Activated CD8-positive, alpha-beta T cell treated with anti-CD3 and anti-CD28 coated beads, Interleukin-2, amount 10 ng/mL, durations not matched to agents 7 days and 5 days (primary cell): ENCODE measurements at places on chromosomes 4 and X. TPM values are rescaled to one million over a fixed set of nuclear protein-coding genes. Genes with fewer than 3 reads are reported as not detected.

DNA sequence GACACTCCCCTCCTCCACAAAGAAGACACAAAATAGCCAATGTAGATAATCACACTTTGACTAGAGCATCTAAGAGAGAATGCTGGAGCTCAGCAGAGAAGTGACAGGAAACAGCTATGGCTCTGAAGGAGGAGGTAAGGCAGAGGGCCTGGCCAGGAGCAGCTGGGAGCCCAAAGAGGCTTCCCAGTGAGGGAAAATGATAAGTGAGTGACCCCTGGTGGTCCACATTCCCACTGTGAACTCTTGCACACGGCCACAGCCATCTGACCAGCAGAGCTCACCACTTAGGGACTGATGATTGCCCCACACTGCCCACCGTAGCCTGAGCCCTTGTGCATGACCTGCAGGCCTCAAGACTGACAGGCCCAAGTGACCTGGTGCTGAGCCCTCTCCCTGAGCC, 162.7 kb upstream of the GALNTL6 start:
- H3K27me3 ChIP-seq, result no peaks in the 10 kb centered on the region
- DNase-seq, result no peak
- H3K27ac ChIP-seq, result no peak overlapping the region
- H3K4me3 ChIP-seq, result no peak overlapping the region
- no peaks in the 10 kb centered on the region for H3K4me1 ChIP-seq
- H3K36me3 ChIP-seq, result no peaks in the 10 kb centered on the region

- no peaks in the 10 kb centered on the region for H3K27me3 ChIP-seq
- H3K4me3 ChIP-seq, result no peak overlapping the region
- DNase-seq, result no peak
Observed at GRCh38 chrX:3468031-3468430, 121.6 kb upstream of the MXRA5 start.

Gene FGFBP2
- 12.0 TPM for total RNA-seq

- peaks cover 3% of the 10 kb centered on the region for H3K4me1 ChIP-seq
- no peak overlapping the region for H3K4me3 ChIP-seq
- H3K27me3 ChIP-seq, result no peaks in the 10 kb centered on the region
Observed at GRCh38 chrX:10028283-10029104, 61.3 kb downstream of the CLDN34 start.

DNA sequence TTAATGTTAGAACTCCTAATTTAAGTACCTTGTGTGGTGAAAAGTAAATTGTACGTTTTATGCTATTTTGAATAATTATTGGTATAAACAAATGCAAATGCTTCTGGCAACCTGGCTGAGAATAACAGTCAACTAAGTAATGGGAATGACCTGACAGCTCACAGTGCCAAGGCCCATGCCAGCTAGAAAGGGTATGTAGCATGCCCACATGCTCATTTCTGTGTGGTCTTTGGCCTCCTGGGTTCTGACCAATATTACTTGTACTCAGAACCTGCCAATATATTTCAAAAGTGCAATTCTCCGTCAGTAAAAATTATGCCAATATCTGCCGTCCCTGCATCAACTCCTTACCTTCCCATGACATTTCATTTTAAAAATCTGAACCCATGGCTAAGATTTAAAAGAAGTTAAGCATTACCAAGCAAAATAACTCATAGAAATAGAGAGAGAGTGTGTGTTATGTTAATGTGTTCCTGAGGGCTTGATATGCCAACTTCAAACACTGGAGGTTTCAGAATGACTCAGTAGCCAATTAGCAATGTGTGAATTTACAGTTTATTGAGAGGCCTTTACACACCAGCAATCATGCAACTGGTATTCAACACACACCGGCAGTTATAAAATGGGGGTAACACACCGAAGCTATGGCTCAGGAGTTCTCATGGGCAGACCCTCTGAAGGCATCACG, 820.8 kb downstream of the FSTL5 start:
- H3K36me3 ChIP-seq, result no peaks in the 10 kb centered on the region
- H3K4me3 ChIP-seq, result no peak overlapping the region

- H3K36me3 ChIP-seq, result peaks cover 12% of the 10 kb centered on the region
- peak overlapping the region; percentile 78 for H3K4me3 ChIP-seq
- no peaks in the 10 kb centered on the region for H3K27me3 ChIP-seq
- peak overlapping the region; percentile 85 for H3K27ac ChIP-seq
- DNase-seq, result no peak
- H3K4me1 ChIP-seq, result peaks cover 29% of the 10 kb centered on the region
Observed at GRCh38 chrX:119573840-119574393, 446 bp upstream of the UBE2A start.

Gene SRPK3
- total RNA-seq, result not detected

DNA sequence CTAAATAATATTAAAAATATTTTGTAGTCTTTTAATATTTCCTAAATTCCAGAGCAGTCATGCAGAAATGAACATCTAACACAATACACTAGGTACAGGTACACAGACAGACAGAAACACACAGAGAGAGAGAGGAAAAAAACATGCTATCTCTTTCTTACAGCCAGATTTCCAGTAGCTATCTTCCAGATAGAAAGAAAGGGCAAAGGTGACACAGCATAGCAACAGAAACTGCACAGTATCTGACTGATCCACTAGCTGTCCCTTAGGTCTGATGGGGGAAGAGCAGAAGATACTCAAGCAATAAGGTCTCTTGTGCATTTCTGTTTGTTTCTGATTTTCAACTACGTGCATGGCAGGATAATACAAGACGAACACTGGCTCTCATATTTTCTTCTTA, 7.8 kb downstream of the FBXW7 start:
- H3K4me1 ChIP-seq, result peaks cover 54% of the 10 kb centered on the region
- H3K27ac ChIP-seq, result no peak overlapping the region
- peaks cover 24% of the 10 kb centered on the region for H3K36me3 ChIP-seq
- H3K4me3 ChIP-seq, result no peak overlapping the region

Gene ZAR1
- total RNA-seq, result not detected

Gene CXXC4
- total RNA-seq, result not detected

DNA sequence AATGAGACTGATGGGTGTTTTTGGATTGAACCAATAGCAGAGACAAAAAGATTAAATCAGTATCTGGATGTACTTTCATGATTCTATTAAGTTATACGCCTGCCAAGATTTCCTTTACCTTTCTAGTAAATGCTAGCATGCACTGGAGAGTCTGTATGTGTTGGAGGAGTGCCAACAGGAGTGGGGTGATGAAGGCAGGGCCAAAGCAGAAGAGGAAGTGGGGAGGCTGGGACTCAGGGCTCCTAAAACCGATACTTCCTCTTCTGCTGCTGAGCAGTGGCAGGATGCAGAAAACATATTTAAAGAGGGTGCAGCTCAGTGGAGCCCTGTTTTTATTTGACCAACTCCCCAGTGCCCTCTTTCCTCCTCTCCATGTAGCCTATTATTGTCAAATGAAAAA, 5.6 kb downstream of the CYSLTR1 start:
- no peaks in the 10 kb centered on the region for H3K27me3 ChIP-seq
- H3K4me1 ChIP-seq, result peaks cover 31% of the 10 kb centered on the region
- DNase-seq, result peak; percentile 67
- H3K4me3 ChIP-seq, result peak overlapping the region; percentile 40

GRCh38 chrX:2748171-2748814, 3.5 kb upstream of the XG start:
- H3K27me3 ChIP-seq, result peaks cover 5% of the 10 kb centered on the region
- no peak overlapping the region for H3K4me3 ChIP-seq
- DNase-seq, result no peak
- H3K27ac ChIP-seq, result no peak overlapping the region
- no peaks in the 10 kb centered on the region for H3K4me1 ChIP-seq
- peaks cover 5% of the 10 kb centered on the region for H3K36me3 ChIP-seq

- H3K36me3 ChIP-seq, result peaks cover 17% of the 10 kb centered on the region
- no peak within 1 kb of the TSS for H3K4me3 ChIP-seq
- H3K27me3 ChIP-seq, result no peaks in the 10 kb centered on the region
- H3K4me1 ChIP-seq, result peaks cover 34% of the 10 kb centered on the region
- peak; percentile 96 for DNase-seq
Observed at GRCh38 chr4:102826890-102827673, at the start of gene UBE2D3. Gene UBE2D3 (minus strand): TSS chr4:102827551. CDS start chr4:102826508, 1,043 bp downstream.

- no peak overlapping the region for H3K4me3 ChIP-seq
- H3K27ac ChIP-seq, result no peak overlapping the region
- H3K36me3 ChIP-seq, result no peaks in the 10 kb centered on the region
- peaks cover 6% of the 10 kb centered on the region for H3K4me1 ChIP-seq
- no peaks in the 10 kb centered on the region for H3K27me3 ChIP-seq
Observed at GRCh38 chr4:155805016-155805415, 46.2 kb downstream of the GUCY1B1 start.

- H3K4me3 ChIP-seq, result peak overlapping the region; percentile 51
- H3K36me3 ChIP-seq, result peaks cover 47% of the 10 kb centered on the region
- no peaks in the 10 kb centered on the region for H3K27me3 ChIP-seq
- peak overlapping the region; percentile 86 for H3K27ac ChIP-seq
- H3K4me1 ChIP-seq, result peaks cover 70% of the 10 kb centered on the region
Observed at GRCh38 chrX:42129022-42129940, 205.9 kb upstream of the CASK start.

Gene CHST7
- total RNA-seq, result 5.4 TPM

- peaks cover 54% of the 10 kb centered on the region for H3K27me3 ChIP-seq
- H3K27ac ChIP-seq, result peak overlapping the region; percentile 46
- no peaks in the 10 kb centered on the region for H3K36me3 ChIP-seq
- H3K4me3 ChIP-seq, result peak overlapping the region; percentile 80
- DNase-seq, result peak; percentile 66
- H3K4me1 ChIP-seq, result peaks cover 30% of the 10 kb centered on the region
Observed at GRCh38 chr4:153152501-153153338, 51.5 kb upstream of the TRIM2 start.

DNA sequence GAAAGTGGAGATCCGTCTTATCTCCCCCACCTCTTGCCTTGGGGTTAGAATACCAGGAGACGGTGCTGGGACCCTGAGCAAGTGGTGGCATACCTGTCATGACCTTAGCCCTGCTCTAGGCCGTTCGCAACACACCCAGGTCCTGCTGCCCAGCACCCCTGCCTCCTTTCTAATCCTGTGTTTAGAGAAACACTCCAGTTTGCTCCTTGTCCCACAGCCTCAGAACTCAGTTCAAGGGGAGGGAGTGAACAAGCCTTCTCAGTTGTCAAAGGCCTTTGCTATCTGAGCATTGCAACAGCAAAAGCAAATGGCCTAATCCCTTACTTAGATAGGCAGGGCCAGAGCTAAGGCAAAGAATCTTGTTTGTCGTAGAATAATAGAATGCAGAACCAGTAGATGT, 67.9 kb downstream of the CHRNA9 start:
- H3K36me3 ChIP-seq, result peaks cover 14% of the 10 kb centered on the region
- H3K27ac ChIP-seq, result no peak overlapping the region
- no peaks in the 10 kb centered on the region for H3K27me3 ChIP-seq
- H3K4me1 ChIP-seq, result no peaks in the 10 kb centered on the region
